ENCODE measurements at places on chromosomes 6 and 20. TPM values are rescaled to one million over a fixed set of nuclear protein-coding genes. Genes with fewer than 3 reads are reported as not detected.

EBF4 gene
- 1.0 TPM for total RNA-seq

DSP gene
- total RNA-seq: 95.4 TPM

AGPAT4 gene
- total RNA-seq: 11.3 TPM

KIAA0408 gene
- total RNA-seq: not detected

TXLNB gene
- 0.68 TPM for total RNA-seq

STX7 gene
- 58.9 TPM for total RNA-seq

ISM1 gene
- 0.09 TPM for total RNA-seq

SIRPD gene
- total RNA-seq: not detected

BTNL2 gene
- total RNA-seq: not detected

SYNGAP1 gene
- 2.5 TPM for total RNA-seq

HUS1B gene
- 1.5 TPM for total RNA-seq

MEI4 gene
- total RNA-seq: not detected

MYBL2 gene
- 8.7 TPM for total RNA-seq
